WTC11 (cell line): ENCODE measurements at places on chromosomes 5 and 9.

DNA sequence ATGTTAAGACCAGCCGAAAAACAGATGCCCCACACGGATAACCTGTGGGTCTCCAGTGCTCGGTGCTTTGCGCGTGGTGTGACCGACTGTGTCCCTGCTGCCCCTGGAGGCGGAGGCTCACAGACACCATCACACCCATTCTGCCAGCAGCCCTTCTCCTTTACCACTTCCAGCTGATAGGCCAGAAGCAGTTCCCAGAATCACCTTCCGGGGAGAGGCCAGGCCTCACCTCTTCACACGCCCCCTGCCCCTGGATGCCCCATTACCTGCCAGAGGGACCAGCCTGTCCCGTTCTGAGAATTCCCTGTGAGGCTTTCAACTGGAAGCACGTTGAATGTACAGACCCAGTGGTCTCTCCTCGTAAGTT is 21.6 kb upstream of the LRRC14B start:
- DNase-seq = peak; percentile 13

GRCh38 chr9:136599811-136600660 is 54.2 kb upstream of the NOTCH1 start:
- DNase-seq = no peak

GRCh38 chr9:87830446-87830845 is 52.2 kb upstream of the SPATA31E1 start:
- DNase-seq = no peak

DNA sequence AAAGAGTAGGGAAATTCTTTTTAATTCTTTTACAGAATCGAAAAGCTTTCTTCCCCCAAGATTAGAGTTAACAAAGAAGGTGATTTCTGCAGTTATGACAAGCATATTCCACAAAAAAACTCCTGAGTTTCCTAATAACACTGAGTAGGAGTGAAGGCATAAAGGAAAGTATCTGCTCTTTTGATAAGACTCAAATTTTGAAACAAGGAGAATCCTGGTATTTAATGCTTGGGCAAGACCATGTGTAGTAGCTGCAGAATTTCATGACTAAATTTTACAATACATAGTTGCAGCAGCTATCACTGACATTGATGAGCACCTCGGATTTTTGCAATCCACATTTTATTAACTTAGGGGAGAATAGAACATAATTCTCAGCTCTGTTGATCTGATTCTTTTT is 92.6 kb downstream of the MARCHF3 start:
- DNase-seq = no peak

GRCh38 chr5:166992874-166993722 is 1298.3 kb upstream of the WWC1 start:
- DNase-seq = no peak

GRCh38 chr9:93644397-93645088 is 68.2 kb downstream of the PHF2 start:
- DNase-seq = peak; percentile 7

DNA sequence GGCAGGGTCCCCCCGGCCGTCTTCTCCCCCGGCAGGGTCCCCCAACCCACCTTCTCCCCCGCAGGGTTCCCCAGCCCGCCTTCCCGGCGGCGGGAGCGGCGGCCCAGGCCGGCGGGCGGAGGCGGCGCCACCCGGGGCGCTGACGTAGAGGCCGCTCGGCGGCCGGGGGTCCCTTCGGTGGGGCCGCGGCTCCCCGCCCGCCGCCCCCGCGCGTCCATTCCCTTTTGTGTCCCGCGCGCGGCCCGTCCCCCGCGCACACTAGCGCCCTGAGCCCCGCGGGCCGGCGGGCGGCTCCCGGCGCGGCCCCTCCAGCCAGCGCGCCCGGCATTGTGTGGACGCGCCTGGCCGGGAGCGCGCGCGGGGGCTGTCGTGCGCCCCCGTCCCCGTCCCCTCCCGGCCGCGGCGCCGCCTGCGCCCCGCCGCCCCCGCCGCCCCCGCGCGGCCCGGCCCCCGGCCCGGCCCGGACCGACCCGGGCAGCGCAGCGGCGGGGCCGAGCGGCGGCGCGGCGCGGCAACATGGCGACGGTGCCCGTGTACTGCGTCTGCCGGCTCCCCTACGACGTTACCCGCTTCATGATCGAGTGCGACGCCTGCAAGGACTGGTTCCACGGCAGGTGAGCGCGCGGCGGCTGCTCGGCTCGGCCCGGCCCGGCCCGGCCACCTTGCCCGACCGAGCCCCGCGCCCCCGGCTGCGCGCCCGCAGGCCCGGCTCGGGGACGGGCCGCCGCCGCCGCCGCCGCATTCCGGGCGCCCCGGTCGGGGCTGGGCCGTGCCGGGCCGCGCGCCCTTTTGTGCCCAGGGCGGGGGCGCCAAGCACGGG is at the start of gene PHF2:
Gene PHF2 (plus strand): TSS at position 327 of the 820 bp plus-strand sequence. CDS start 190 bp downstream, at position 517.
- DNase-seq = no peak

GRCh38 chr5:76099286-76099702 is 16.1 kb downstream of the SV2C start:
- DNase-seq = no peak

- no peak for DNase-seq
Measured at GRCh38 chr9:87422999-87423398, 74.7 kb upstream of the DAPK1 start.

DNA sequence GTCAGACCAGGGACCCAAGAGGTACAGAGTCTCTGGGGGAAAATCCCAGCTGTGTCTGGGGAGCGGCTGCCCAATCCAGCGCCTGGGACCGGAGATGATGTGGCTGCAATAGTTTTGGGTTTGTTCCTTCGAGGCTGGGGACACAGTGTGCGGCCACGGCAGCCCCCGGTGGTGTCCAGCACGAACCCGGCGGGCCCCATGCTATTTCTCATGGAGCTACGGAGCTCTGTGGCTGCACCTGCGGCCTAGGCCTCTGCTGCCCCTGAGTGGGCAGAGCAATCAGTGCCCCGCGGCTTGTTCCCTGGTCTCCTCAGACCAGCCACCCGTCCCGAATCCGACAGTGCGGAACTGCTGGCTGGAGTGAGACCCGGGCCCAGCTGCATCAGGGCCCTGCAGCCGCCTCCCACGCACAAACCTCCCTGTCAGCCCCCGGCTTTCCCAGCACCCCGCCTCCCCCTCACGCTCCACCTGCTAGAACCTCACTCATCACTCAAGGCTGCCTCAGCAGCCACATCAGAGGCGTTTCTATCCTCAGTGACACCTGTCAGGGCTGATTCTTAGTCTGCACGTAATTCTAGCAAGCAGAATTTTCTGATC is 29.0 kb downstream of the SARDH start:
- DNase-seq = peak; percentile 29

DNA sequence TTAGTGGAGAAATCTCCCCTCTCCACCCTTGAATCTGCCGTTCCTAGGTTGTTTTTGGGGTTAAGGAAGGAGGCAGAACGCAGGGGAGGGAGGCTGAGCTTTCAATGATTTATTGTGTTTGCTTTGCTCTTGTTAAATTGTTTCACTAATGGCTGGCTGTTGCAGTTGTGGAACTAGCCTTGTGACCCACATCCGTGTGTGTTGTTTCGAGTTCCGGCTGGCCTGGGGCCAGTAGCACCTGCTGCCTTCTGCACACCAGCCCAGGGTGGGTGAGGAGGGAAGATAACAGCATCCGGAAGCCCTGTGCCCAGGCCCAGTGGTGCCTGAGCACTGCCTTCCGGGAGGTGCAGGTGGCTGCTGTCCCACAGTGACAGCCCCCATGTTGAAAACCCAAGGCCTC is 3.6 kb downstream of the ERGIC1 start:
- no peak for DNase-seq

- DNase-seq = no peak
Measured at GRCh38 chr5:135492319-135492626, 40.1 kb upstream of the TIFAB start.
